ENCODE measurements at places on chromosomes 5 and 9.

DNA sequence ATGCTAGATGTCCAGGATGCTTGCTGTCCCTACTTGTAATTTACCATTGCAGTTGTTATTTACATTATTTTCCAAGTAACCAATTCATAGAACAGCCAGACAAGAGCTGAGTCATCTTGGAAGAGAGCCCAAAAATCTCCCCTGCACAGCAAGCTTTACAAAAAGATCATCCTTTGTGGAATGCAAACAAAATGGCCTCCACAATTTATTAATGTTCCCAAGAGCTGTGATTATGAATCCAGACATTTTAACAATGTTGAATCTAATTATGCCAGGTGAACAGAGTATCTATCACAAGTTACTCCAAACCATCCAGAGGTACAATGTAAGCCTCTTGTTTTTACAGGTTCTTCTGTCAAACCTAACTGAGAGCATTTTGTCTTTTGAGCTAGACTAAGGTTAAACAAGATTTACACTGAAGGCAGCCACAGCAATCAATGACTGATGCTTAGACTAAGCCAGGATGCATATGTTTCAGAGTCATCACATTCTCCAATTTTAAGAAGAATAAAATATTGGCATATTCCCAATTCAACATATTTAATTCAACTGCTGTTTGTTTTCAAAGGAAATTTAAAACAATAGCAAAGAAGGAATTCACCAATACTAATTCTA lies 95.3 kb upstream of the SLC12A2 start:
- no peak overlapping the region for H3K4me3 ChIP-seq
- no peaks in the 10 kb centered on the region for H3K27me3 ChIP-seq
- no peak overlapping the region for H3K27ac ChIP-seq
- H3K36me3 ChIP-seq = no peaks in the 10 kb centered on the region

GRCh38 chr5:152813526-152813925 lies 408.4 kb upstream of the NMUR2 start:
- H3K27me3 ChIP-seq = no peaks in the 10 kb centered on the region
- H3K4me1 ChIP-seq = no peaks in the 10 kb centered on the region
- no peak overlapping the region for H3K27ac ChIP-seq
- H3K36me3 ChIP-seq = no peaks in the 10 kb centered on the region

- no peaks in the 10 kb centered on the region for H3K27me3 ChIP-seq
- no peak overlapping the region for H3K27ac ChIP-seq
- H3K36me3 ChIP-seq = no peaks in the 10 kb centered on the region
- peaks cover 2% of the 10 kb centered on the region for H3K4me1 ChIP-seq
- H3K4me3 ChIP-seq = no peak overlapping the region
Measured at GRCh38 chr5:1231354-1231905, 6.2 kb downstream of the SLC6A18 start.

DNA sequence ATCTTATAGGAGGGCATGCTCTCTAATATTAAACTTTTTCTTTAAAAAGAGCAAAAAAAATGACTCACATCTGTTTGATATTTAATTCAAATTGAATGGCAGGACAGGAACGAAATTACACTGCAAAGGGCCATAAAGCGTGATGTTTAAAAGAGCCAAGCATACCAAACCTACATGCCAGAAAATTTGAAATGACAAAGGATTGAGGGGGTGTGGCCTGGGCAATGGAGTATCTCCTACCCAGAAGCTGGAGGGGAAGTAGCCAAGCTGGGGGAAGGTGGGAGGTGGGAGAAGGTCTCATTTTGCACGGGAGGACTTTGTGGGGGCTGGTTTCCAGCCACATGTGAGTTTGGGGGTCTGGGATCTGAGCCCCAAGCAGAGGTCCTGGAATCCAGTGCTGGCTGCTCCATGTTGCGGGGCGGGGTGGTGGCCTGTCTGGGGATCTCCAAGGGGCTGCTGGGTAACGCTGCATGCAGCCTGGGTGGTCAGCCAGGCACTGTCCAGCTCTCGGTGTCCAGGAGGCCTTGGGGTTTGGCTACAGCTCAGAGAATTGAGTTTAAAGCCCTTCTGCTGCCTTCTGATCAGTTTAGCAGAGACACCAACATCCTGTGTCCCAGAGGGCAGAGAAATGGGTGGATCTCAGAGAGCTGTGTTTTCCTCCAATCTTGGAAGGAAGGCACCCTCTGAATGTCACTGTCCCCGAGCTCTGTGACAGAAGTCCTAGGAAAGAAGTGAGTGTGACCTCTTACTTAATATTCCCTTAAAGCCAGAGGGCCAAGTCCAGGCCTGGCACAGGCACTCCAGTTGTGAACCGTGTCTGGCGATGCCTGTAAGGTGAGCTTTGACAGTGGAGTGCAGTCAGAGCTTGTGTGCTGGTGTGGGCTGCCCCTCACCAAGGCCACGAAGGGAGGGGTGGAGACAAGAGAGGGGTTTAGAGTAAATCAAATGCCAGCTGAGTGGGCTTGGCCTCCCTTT lies 7.6 kb downstream of the DCANP1 start:
- H3K27me3 ChIP-seq = no peaks in the 10 kb centered on the region
- no peak overlapping the region for H3K4me3 ChIP-seq
- no peaks in the 10 kb centered on the region for H3K4me1 ChIP-seq
- no peaks in the 10 kb centered on the region for H3K36me3 ChIP-seq
- H3K27ac ChIP-seq = no peak overlapping the region
- DNase-seq = peak; percentile 41

DNA sequence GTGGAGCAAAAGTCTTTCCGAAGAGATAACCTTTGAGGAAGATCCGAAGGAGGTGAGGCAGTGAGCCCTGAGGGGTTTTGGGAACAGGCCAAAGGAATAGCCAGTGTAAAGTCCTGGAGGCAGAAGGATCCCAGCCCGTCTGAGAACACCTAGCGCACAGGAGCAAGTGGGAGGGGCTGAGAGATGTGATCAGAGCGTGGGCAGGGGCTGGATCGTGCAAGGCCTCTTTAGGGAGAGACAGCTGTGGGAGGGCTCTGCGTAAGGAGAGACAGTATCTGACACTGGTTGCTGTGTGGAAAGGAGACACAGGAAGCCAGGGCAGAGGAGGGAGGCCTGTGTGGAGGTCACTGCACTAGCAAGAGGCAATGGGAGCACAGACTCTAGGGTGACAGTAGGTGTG lies 68.2 kb downstream of the BARX1 start:
- no peaks in the 10 kb centered on the region for H3K36me3 ChIP-seq
- H3K27me3 ChIP-seq = no peaks in the 10 kb centered on the region
- H3K4me3 ChIP-seq = no peak overlapping the region
- no peak for DNase-seq
- H3K27ac ChIP-seq = no peak overlapping the region

- no peaks in the 10 kb centered on the region for H3K36me3 ChIP-seq
- H3K27ac ChIP-seq = no peak overlapping the region
Measured at GRCh38 chr5:33166522-33166921, 274.2 kb upstream of the TARS1 start.

DNA sequence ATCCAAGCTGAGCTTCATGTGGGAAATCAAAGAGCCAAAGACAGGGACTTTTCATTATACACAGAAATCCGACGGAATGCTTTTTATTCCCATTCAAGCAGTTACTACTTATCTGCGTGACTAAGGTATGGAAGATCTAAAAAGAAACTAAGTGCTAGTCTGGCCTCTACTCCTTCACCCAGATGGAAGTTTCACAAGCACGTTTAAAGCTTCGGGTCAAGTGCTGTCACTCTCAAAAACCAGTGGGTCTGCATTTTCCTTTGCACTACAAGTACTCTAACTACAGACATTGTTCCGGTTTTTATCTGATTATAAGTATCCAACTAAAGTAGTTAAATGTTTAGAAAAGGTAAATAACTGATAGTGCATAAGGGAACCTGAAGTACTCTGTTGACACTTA lies 13.7 kb upstream of the MTAP start:
- no peaks in the 10 kb centered on the region for H3K27me3 ChIP-seq
- no peaks in the 10 kb centered on the region for H3K36me3 ChIP-seq
- H3K27ac ChIP-seq = no peak overlapping the region
- H3K4me1 ChIP-seq = no peaks in the 10 kb centered on the region
- no peak overlapping the region for H3K4me3 ChIP-seq
- DNase-seq = no peak

DNA sequence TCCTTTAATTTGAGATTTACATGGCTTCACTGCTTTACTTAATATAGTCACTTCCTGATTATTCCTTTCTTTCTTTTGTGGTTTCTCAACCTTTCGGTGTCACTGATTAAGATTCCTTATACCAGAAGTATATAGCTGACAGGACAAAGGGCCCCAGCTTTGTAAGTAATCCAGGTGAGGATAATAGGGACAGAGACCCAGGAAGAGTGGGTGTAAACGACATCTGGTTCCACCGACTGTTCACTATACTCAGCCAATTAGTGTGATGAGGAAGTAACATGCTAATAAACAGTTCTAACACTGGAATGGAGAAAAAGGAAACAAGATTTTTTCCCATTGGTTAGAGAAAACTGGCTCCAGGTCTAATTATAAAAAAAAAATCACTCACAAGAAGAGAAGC lies 286.3 kb upstream of the EFNA5 start:
- DNase-seq = no peak
- H3K27me3 ChIP-seq = no peaks in the 10 kb centered on the region
- H3K4me1 ChIP-seq = no peaks in the 10 kb centered on the region
- H3K4me3 ChIP-seq = no peak overlapping the region
- H3K27ac ChIP-seq = no peak overlapping the region

GRCh38 chr9:117887383-117887782 lies 183.2 kb downstream of the TLR4 start:
- no peaks in the 10 kb centered on the region for H3K27me3 ChIP-seq
- no peaks in the 10 kb centered on the region for H3K4me1 ChIP-seq
- DNase-seq = no peak

DNA sequence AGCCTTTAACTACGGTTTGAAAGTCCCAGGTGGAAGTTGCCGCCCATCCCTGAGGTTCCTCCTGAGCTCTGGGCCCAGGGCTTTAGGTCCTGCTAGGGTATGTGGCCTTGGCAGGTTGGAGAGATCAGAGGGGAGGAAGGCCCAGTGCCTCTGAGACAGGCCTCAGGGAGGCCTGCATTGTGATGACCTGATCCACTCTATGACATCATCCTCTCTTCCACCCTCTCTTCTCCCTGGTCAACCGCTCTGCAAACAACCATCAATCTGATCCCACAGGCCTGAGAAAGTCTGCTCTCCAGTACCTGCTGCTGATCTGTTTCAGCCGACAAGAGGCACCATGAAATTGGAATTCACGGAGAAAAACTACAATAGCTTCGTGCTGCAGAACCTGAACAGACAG lies at the start of gene CCIN:
CCIN (plus strand) TSS at position 223 of the 400 bp plus-strand sequence; CDS start at position 338, 115 bp downstream.
- H3K27me3 ChIP-seq = no peaks in the 10 kb centered on the region
- no peaks in the 10 kb centered on the region for H3K4me1 ChIP-seq
- no peak for DNase-seq
- no peaks in the 10 kb centered on the region for H3K36me3 ChIP-seq

GRCh38 chr5:140497897-140498296 lies 49.6 kb upstream of the EIF4EBP3 start:
- no peak overlapping the region for H3K4me3 ChIP-seq
- no peaks in the 10 kb centered on the region for H3K27me3 ChIP-seq
- H3K27ac ChIP-seq = no peak overlapping the region
- no peak for DNase-seq

- DNase-seq = no peak
- peaks cover 3% of the 10 kb centered on the region for H3K4me1 ChIP-seq
- H3K27me3 ChIP-seq = no peaks in the 10 kb centered on the region
- H3K4me3 ChIP-seq = no peak overlapping the region
- H3K27ac ChIP-seq = no peak overlapping the region
Measured at GRCh38 chr9:16257604-16258003, 612.9 kb downstream of the BNC2 start.

DNA sequence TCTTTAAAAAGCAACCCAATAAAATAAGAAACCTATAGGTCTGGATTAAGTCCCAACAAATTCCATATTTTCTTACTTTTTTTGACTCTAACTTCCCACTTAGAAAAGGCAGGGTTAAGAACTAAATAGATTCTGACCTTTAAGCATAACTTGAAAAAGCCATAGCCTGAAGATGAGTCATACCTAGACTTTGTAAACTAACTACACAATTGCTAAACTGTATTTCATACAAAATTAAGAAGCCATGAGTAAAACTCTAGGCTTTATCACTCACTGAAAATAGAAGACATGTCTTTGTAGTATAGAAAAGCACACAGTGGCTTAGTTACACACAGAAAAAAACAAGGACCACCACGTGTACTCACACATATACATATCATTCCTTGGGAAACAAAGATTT lies 51.5 kb downstream of the MLLT3 start:
- H3K4me3 ChIP-seq = no peak overlapping the region
- no peaks in the 10 kb centered on the region for H3K36me3 ChIP-seq
- H3K4me1 ChIP-seq = no peaks in the 10 kb centered on the region

DNA sequence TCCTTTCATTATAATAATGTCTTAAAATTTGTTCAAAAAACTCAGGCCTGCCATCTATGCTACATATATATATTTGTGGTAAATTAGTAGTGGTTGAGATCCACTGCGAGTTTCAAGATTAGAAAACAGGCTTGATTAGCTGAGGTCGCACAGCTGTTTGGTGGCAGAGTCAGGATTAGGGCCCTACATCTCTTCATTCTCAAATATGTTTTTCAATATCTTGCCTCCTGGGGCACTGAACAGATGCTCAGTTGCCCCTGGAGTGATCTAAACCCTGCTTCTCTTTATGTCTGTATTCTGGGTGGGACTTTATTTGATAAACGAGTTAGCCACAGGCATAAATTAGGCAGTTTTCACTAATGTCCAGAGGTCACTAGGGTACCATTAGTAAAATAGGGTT lies 27.8 kb upstream of the CEP120 start:
- H3K4me3 ChIP-seq = no peak overlapping the region
- no peaks in the 10 kb centered on the region for H3K4me1 ChIP-seq
- H3K27ac ChIP-seq = no peak overlapping the region
- H3K27me3 ChIP-seq = no peaks in the 10 kb centered on the region
- DNase-seq = no peak

GRCh38 chr9:15317836-15318235 lies 10.8 kb upstream of the TTC39B start:
- H3K27me3 ChIP-seq = no peaks in the 10 kb centered on the region
- no peaks in the 10 kb centered on the region for H3K4me1 ChIP-seq
- H3K4me3 ChIP-seq = no peak overlapping the region
- no peak for DNase-seq
- H3K36me3 ChIP-seq = no peaks in the 10 kb centered on the region

GRCh38 chr9:684941-685340 lies 156.6 kb upstream of the DMRT1 start:
- no peaks in the 10 kb centered on the region for H3K27me3 ChIP-seq
- H3K27ac ChIP-seq = no peak overlapping the region
- no peak overlapping the region for H3K4me3 ChIP-seq
- no peak for DNase-seq
- H3K4me1 ChIP-seq = peaks cover 8% of the 10 kb centered on the region
- H3K36me3 ChIP-seq = no peaks in the 10 kb centered on the region
